ENCODE measurements at places on chromosomes 11 and 22.

DNA sequence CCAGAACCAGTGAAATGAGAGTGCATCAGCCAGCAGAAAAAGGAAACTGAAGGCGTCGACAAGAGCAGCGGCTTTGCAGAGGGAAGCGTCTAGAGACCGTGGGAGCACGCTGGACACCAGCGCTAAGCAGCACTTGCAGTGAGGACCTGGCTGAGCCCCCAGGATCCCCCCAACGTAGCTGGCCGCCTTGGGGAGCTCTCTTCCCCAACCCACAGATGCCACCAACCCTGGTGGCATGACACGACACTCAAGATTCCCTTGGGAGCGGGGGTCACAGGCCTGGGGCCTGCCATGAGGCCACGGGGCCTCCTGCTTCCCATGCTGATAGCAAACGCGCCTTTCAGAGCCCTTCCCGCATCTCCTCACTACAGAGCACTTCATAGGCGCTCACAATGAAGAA is 13.4 kb upstream of the TESMIN start:
- H3K27me3 ChIP-seq = no peaks in the 10 kb centered on the region
- DNase-seq = no peak
- no peak overlapping the region for H3K27ac ChIP-seq
- H3K4me3 ChIP-seq = no peak overlapping the region

GRCh38 chr22:26565889-26566288 is 24.0 kb downstream of the TPST2 start:
- peaks cover 3% of the 10 kb centered on the region for H3K36me3 ChIP-seq
- no peaks in the 10 kb centered on the region for H3K27me3 ChIP-seq
- H3K27ac ChIP-seq = no peak overlapping the region
- no peak for DNase-seq
- H3K4me1 ChIP-seq = peaks cover 6% of the 10 kb centered on the region

GRCh38 chr11:128420951-128421350 is 166.4 kb downstream of the ETS1 start:
- H3K27me3 ChIP-seq = no peaks in the 10 kb centered on the region
- no peak overlapping the region for H3K4me3 ChIP-seq
- no peaks in the 10 kb centered on the region for H3K36me3 ChIP-seq
- peak overlapping the region; percentile 21 for H3K27ac ChIP-seq
- H3K4me1 ChIP-seq = peaks cover 37% of the 10 kb centered on the region

DNA sequence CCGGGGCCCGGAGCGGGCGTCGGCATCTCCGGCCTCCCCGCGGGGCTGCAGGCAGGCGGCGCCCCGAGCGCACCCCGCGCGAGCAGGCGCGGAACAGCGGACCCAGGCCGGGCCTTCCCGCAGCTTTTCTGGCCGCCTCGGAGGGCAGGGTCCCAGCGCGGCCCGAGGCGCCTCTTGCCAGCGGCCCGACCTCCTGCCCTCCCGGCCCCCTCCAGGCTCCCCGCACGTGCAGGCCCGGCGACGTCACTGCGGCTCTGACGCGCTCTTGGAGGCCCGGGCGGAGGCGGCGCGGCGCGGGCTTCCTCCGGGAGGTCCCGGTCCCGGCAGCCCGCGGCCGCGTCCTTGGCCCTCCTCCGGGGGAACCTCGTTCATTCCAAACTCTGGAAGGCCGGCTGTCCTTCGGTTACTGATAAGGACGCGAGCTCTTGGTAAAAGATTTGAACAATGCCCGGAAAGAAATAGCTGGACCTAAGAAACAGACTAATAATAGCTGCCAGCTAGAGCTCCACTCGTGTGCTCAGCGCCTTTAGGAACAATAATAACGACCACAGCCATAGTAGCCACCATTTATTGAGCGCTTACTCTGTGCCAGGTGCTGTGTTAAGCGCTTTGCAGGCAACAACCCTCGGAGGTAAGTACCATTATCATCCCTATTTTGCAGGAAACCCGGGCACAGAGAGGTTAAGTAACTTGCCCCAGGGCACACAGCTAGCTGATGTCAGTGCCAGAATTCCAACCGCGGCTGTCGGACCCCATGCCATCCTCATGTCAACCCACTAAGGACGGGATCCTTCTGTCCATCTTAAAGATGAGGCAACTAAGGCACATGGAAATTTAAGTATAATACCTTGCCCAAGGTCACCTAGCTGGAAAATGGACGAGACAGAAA is 39.1 kb upstream of the CREB3L1 start:
- peak overlapping the region; percentile 51 for H3K27ac ChIP-seq
- H3K4me1 ChIP-seq = peaks cover 34% of the 10 kb centered on the region
- H3K36me3 ChIP-seq = no peaks in the 10 kb centered on the region
- H3K4me3 ChIP-seq = peak overlapping the region; percentile 59
- DNase-seq = peak; percentile 50
- peaks cover 21% of the 10 kb centered on the region for H3K27me3 ChIP-seq

DNA sequence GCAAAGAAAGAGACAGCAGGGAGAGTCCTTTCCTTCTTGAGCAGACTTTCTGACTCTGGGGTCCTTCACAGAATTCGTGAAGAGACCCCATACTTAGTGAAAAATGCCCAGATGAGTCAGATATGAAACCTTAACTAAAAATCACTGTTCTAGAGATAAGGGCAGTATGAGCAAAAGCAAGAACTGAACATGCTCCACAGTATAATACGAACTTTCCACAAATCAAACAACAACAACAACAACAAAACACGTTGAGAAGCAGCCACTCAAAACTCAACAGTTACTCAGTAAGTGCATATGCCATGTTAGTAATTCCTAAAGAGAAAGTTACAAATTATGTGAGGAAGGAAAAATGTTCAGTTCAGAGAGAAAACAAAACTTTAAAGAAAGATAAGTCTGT is 44.3 kb downstream of the PITPNB start:
- H3K27me3 ChIP-seq = no peaks in the 10 kb centered on the region
- H3K27ac ChIP-seq = peak overlapping the region; percentile 43
- H3K4me1 ChIP-seq = peaks cover 50% of the 10 kb centered on the region

- H3K36me3 ChIP-seq = peaks cover 29% of the 10 kb centered on the region
- no peak overlapping the region for H3K27ac ChIP-seq
- no peak for DNase-seq
- peaks cover 2% of the 10 kb centered on the region for H3K27me3 ChIP-seq
These were observed 1.7 kb downstream of the AP5B1 start for GRCh38 chr11:65778901-65779668.

DNA sequence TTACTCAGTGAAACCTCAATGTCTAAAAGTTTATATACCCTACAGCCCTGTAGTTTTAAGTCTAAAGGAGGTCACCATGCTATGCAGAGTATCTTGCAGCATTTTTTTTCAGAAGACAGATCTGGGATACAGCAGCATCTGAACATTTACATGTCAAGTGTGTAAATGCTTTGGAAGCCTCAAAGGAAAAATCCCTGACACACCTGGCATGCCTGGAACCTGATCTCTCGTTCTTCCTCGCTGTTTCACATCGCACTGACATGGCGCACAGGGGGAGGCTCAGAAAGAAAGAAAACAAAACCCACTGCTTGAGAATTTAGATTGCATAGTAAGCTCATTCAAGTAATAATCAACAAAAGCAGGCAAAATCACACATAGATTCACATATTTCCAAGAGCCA is 31.0 kb downstream of the PAX6 start:
- H3K27ac ChIP-seq = no peak overlapping the region
- no peak for DNase-seq
- H3K4me3 ChIP-seq = no peak overlapping the region

DNA sequence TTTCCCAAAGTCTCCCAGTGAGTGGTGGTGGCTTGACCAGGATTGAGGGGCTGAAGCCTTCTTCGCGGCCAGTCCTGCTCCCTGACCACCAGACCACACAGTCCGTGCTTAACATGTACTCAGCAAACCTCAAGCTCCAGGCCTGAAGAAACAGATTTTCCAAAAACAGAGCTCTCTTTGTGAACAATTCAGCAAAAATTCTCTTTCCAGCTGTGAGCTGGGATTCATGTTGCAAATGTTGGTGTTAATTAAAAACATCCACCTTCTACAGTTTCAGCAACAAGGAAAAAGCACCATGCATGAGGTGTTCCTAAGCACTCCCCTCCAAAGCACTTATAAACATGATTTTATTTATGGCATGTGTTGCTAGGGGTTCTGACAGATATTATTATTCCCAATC is 129.5 kb downstream of the ETS1 start:
- H3K4me3 ChIP-seq = no peak overlapping the region
- H3K4me1 ChIP-seq = peaks cover 46% of the 10 kb centered on the region
- H3K36me3 ChIP-seq = peaks cover 93% of the 10 kb centered on the region
- no peak overlapping the region for H3K27ac ChIP-seq

DNA sequence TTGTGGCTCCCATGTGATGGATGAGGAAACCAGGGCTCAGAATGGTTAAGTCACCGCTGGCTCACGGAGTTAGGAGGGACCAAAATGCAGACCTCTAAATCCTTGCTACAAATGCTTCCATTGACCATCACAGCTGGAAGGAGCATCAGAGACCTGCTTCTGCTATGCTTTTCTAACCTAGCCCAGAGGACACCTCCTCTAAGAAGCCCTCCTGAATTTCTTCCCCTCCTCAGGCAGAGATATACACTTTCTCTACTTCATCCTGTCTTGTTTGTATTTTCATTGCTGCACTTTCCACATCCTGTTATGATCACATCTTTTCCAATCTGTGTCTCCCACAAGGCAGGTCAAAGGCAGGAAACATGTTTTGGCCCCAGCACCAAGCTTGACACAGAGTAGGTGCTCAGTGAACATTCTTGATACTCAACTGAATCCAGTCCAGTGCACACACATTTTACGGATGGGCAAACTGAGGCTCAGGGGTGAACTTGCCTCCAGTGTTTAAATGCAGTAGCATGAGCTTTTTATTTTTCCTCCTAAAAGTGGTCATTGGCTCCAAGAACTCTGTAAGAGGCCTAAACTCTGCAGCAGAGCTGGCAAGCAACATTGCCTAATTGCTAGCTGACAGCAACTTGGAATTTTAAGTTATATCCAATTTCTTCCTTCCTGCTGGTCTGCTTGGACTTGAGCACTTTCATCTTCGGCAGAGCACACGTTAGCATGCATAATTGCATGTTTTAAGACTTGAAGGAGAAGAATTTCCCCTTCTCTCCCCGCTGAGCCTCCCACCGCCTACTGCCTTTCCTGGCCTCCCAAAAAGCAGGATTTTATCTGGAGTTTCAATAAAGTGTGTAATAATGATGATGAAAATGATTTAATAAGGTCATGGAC is 12.7 kb downstream of the SCUBE1 start:
- DNase-seq = no peak
- H3K4me1 ChIP-seq = peaks cover 4% of the 10 kb centered on the region
- no peaks in the 10 kb centered on the region for H3K36me3 ChIP-seq

DNA sequence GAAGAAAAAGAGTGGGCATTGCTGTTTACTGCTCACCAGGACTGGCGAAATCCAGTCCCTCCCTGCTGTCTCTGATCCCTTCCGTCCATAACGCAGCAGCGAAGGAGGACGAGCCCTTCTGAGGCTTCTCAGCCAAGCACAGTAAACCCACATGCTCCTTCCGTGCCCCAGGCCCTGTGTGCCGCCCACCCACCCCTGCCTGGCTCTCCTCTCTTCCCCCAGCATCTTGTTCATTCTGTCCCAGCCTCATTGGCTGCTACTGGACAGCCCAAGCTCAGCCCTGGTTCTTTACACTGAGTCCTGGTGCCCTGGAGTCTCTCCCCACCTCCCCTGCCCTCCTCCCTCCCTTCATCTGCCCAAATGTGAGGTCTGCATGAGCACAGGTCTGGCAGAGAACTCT is 559.7 kb downstream of the BRD1 start:
- H3K27me3 ChIP-seq = peaks cover 8% of the 10 kb centered on the region
- no peaks in the 10 kb centered on the region for H3K4me1 ChIP-seq
- no peak for DNase-seq
- H3K27ac ChIP-seq = no peak overlapping the region

- H3K36me3 ChIP-seq = peaks cover 25% of the 10 kb centered on the region
- no peaks in the 10 kb centered on the region for H3K27me3 ChIP-seq
- H3K27ac ChIP-seq = no peak overlapping the region
- H3K4me3 ChIP-seq = no peak overlapping the region
- H3K4me1 ChIP-seq = peaks cover 32% of the 10 kb centered on the region
These were observed 116.6 kb downstream of the MRTFA start for GRCh38 chr22:40519948-40520331.

- H3K4me3 ChIP-seq = no peak overlapping the region
- DNase-seq = no peak
- H3K4me1 ChIP-seq = peaks cover 10% of the 10 kb centered on the region
- peaks cover 12% of the 10 kb centered on the region for H3K27me3 ChIP-seq
These were observed 24.4 kb upstream of the TOLLIP start for GRCh38 chr11:1333860-1334259.

All from activated T-helper 2 cell treated with anti-CD3 and anti-CD28 coated beads, Interferon-gamma antibody, Interleukin-2, Interleukin-4, amounts not matched to agents 10 μg/mL and 5 μg/mL and 100 μg/mL, durations not matched to agents 14 hours and 24 hours and 36 hours (primary cell).